ENCODE measurements at places on chromosomes 1 and 21.

DNA sequence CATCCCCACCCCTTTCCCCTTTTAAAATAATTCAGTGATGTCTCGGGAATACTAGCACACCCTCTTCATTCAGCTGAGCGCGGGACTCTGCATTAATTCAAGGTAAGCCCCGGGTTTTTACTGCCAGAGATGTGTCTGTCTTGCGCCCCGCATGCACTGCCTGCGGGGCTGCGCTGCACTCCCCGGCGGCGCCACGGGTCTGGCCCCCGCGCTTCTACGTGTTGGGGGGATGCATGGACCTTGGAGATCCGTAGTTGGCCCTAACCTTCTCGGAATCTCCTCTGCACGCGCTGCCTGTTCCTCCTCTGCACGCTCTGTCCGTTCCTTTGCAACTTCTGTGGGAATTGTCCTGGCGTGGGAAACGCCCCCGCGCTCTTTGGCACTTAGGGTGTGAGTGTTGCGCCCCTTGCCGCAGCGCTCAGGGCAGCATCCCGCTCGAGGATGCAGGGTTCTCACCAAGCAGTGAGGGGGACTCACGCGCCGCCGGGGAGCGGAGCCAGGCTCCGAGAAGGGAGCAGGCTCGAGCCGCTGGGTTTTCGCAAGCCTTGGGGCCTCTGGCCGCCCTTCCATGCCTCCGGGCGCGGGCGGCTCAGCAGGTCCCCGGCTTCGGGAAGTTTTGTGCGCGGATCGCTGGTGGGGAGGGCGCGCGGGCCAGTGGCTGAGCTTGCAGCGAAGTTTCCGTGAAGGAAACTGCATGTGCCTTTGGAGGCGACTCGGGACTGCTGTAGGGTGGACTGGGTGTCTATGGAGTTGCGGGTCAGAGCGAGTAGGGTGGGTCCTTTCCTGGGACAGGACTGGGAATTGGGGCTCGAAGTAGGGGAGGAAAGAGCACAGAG, 165.1 kb upstream of the CACNA1E start:
- no peak for DNase-seq
- H3K27ac ChIP-seq, result no peak overlapping the region
- peak overlapping the region; percentile 44 for H3K4me3 ChIP-seq
- H3K4me1 ChIP-seq, result peaks cover 2% of the 10 kb centered on the region
- H3K27me3 ChIP-seq, result peaks cover 39% of the 10 kb centered on the region
- no peaks in the 10 kb centered on the region for H3K36me3 ChIP-seq

DNA sequence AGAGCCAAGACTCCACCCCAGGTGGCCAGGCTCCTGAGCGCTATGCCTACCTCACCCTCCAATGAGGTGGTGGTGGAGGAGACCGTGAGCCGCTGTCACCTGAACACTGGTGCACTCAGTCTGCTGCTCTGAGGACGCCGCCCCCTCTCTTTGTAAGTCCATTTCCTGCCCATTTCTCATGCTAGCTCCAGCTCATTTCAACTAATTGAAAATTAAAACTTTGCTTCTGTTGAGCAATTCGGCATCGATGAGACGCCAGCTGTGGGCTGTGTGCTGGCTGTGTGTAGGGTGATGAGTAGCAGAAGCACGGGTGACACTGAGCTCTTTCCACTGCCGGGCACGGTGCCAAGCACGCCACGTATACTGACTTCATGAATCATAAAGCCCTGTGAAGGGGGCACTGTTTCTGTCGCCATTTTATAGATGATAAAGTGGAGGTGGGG, 11.2 kb downstream of the TNFRSF1B start:
- H3K36me3 ChIP-seq, result no peaks in the 10 kb centered on the region
- H3K27me3 ChIP-seq, result no peaks in the 10 kb centered on the region
- DNase-seq, result no peak
- no peak overlapping the region for H3K27ac ChIP-seq
- peaks cover 6% of the 10 kb centered on the region for H3K4me1 ChIP-seq

DNA sequence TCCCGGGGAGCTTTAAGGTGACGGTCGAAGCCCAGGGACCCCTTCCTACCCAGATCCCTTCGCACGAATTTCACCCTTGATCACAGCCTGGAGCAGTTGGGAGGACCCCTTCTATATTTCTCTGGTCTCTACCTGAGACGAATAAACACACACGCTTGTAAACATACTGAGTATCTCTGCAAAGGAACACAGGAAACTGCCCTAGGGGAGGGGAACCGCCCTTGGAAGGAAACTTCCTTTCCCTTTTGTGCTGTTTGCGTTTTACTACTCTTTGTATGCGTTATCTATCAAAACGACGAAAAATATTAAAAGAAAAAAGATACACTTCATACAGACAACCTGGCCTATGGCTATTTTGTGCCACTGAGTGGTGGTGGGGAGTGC, 750 bp downstream of the NECAP2 start:
- H3K36me3 ChIP-seq, result 0 out of 2 replicates have a peak, but pooled peaks cover under 1% of the 10 kb centered on the region
- no peaks in the 10 kb centered on the region for H3K4me1 ChIP-seq
- no peak overlapping the region for H3K27ac ChIP-seq
- H3K27me3 ChIP-seq, result peaks cover 2% of the 10 kb centered on the region

GRCh38 chr1:209341673-209342420, 241.7 kb upstream of the CAMK1G start:
- DNase-seq, result no peak
- no peaks in the 10 kb centered on the region for H3K27me3 ChIP-seq
- H3K27ac ChIP-seq, result no peak overlapping the region
- H3K4me1 ChIP-seq, result no peaks in the 10 kb centered on the region
- H3K36me3 ChIP-seq, result no peaks in the 10 kb centered on the region
- H3K4me3 ChIP-seq, result no peak overlapping the region

GRCh38 chr1:48049823-48050535, 52.8 kb upstream of the TRABD2B start:
- H3K4me3 ChIP-seq, result no peak overlapping the region
- no peaks in the 10 kb centered on the region for H3K27me3 ChIP-seq
